Heart right ventricle (tissue), 16 donors: ENCODE measurements at places on chromosomes 4 and X. TPM values are rescaled to one million over a fixed set of nuclear protein-coding genes. Genes with fewer than 3 reads are reported as not detected.
A peak's percentile ranks its signal among the peaks of the same experiment; 100 is the strongest.

Gene PAGE2B
- total RNA-seq, result not detected

Gene SPIN4
- 0.49 TPM for total RNA-seq

GRCh38 chr4:86942185-86942666 lies 7.4 kb downstream of the AFF1 start:
- peaks cover 68% of the 10 kb centered on the region for H3K4me1 ChIP-seq
- H3K27ac ChIP-seq, result no peak overlapping the region
- H3K27me3 ChIP-seq, result no peaks in the 10 kb centered on the region
- H3K4me3 ChIP-seq, result no peak overlapping the region
- H3K36me3 ChIP-seq, result no peaks in the 10 kb centered on the region
- DNase-seq, result no peak

DNA sequence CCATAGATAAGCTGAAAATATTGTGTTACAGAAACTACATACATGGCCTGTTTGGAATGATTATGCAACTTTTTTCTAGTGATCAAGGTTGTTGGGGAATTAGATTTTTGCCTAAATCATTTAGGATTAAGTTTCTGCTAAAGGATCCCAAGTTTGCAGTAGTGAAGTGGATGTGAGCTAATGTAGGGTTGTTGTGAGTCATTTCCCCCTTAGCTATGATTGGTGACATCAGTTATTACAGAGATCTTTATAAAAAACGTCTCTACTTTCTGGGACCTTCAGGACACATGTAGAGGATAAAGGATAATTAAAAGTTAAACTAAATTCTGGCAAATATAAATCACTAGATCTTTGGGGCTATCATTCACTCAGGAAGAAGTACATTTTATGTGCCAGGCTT lies 133.3 kb downstream of the GATB start:
- no peaks in the 10 kb centered on the region for H3K4me1 ChIP-seq
- DNase-seq, result no peak
- H3K36me3 ChIP-seq, result no peaks in the 10 kb centered on the region
- no peaks in the 10 kb centered on the region for H3K27me3 ChIP-seq

- no peak overlapping the region for H3K4me3 ChIP-seq
- DNase-seq, result no peak
- H3K27ac ChIP-seq, result no peak overlapping the region
- H3K36me3 ChIP-seq, result no peaks in the 10 kb centered on the region
These were observed 1222.9 kb upstream of the PRKX start for GRCh38 chrX:4936315-4936714.

GRCh38 chr4:8016527-8016926 lies 76.9 kb upstream of the AFAP1 start:
- DNase-seq, result no peak
- no peak overlapping the region for H3K27ac ChIP-seq
- H3K4me3 ChIP-seq, result no peak overlapping the region
- H3K4me1 ChIP-seq, result no peaks in the 10 kb centered on the region
- H3K36me3 ChIP-seq, result no peaks in the 10 kb centered on the region

DNA sequence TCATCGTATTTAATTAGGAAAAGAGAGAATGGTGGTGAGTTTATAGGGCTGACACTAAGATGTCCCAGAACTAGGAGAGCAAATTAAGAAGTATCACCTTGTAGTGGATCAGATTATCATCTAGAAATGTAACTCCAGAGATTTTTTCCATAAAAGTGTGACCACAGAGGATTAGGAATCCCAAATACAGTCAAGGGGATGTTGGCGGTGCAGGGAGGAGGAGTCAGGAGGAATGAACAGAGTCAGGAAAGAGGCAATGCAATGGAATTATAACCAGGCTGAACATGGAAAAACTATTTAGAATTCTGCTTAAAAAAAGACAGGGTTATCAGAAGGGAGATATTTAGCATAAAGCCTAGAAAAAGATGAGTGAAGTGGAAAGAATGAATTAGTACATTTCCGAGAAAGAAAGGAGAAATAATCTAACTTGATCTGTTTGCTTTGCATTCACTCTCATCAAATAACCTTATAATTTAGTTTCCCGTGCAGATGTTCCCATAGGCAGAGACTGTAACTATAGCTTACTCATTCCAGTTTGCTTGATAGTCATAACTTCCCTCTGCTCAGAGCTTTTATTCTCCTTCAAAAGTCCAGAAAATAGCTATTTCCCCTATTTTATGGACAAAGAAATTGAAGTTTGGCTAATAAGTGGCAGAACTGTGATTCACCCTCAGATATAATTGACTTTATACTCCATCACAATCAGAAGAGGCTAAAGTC lies 56.4 kb downstream of the SCFD2 start:
- no peaks in the 10 kb centered on the region for H3K4me1 ChIP-seq
- no peak overlapping the region for H3K4me3 ChIP-seq
- no peak overlapping the region for H3K27ac ChIP-seq
- H3K27me3 ChIP-seq, result no peaks in the 10 kb centered on the region
- H3K36me3 ChIP-seq, result no peaks in the 10 kb centered on the region

GRCh38 chr4:3826247-3827172 lies 60.3 kb downstream of the ADRA2C start:
- H3K4me1 ChIP-seq, result no peaks in the 10 kb centered on the region
- DNase-seq, result no peak
- H3K4me3 ChIP-seq, result no peak overlapping the region
- H3K36me3 ChIP-seq, result no peaks in the 10 kb centered on the region
- H3K27me3 ChIP-seq, result no peaks in the 10 kb centered on the region

- no peaks in the 10 kb centered on the region for H3K36me3 ChIP-seq
- no peaks in the 10 kb centered on the region for H3K4me1 ChIP-seq
- no peak for DNase-seq
- no peak overlapping the region for H3K27ac ChIP-seq
- H3K27me3 ChIP-seq, result no peaks in the 10 kb centered on the region
- H3K4me3 ChIP-seq, result no peak overlapping the region
These were observed 40.7 kb downstream of the NPY2R start for GRCh38 chr4:155249016-155249566.

DNA sequence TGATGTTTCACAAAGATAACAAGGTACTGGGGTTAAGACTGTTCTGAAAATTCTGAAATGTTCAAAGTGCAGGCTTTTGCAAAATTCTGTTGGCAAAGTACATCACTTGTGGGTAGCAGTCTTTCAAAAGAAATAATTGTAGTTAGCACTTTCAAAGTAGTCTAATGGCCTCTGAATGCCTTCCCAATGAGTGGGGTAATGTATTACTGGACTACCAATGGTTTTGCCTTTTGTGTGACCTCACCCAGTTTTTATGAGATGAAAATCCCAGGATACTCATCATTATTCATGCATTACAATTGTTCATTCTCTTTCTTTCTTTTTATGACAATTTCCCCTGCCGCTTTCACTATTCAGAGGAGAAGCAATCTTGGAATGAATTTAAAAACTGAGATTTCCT lies 686.1 kb downstream of the GLUD2 start:
- no peak overlapping the region for H3K27ac ChIP-seq
- no peak for DNase-seq
- no peak overlapping the region for H3K4me3 ChIP-seq
- no peaks in the 10 kb centered on the region for H3K4me1 ChIP-seq

DNA sequence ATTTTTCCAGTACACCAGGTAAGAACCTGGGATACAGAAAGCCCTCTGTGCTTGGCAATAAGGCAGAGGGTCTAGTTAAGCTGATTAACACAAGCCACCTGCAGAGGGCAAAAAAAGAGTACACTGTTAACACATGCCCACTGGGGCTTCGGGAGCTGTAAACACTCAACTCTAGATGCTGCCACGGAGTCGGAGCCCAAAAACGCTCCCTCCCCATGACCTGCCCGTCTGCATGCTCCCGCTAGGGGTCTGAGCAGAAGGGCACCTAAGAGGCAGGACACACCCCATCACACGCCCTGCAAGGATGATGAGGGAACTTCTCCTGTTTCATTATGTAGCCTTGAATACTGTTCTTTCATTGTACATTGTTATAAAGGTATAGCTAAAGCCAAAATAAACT lies 715.6 kb upstream of the AADAT start:
- H3K27me3 ChIP-seq, result no peaks in the 10 kb centered on the region
- H3K27ac ChIP-seq, result no peak overlapping the region
- H3K4me3 ChIP-seq, result no peak overlapping the region

GRCh38 chr4:92101737-92102172 lies 202.0 kb upstream of the GRID2 start:
- H3K27ac ChIP-seq, result no peak overlapping the region
- no peaks in the 10 kb centered on the region for H3K27me3 ChIP-seq
- no peaks in the 10 kb centered on the region for H3K36me3 ChIP-seq
- H3K4me1 ChIP-seq, result no peaks in the 10 kb centered on the region
- H3K4me3 ChIP-seq, result no peak overlapping the region

DNA sequence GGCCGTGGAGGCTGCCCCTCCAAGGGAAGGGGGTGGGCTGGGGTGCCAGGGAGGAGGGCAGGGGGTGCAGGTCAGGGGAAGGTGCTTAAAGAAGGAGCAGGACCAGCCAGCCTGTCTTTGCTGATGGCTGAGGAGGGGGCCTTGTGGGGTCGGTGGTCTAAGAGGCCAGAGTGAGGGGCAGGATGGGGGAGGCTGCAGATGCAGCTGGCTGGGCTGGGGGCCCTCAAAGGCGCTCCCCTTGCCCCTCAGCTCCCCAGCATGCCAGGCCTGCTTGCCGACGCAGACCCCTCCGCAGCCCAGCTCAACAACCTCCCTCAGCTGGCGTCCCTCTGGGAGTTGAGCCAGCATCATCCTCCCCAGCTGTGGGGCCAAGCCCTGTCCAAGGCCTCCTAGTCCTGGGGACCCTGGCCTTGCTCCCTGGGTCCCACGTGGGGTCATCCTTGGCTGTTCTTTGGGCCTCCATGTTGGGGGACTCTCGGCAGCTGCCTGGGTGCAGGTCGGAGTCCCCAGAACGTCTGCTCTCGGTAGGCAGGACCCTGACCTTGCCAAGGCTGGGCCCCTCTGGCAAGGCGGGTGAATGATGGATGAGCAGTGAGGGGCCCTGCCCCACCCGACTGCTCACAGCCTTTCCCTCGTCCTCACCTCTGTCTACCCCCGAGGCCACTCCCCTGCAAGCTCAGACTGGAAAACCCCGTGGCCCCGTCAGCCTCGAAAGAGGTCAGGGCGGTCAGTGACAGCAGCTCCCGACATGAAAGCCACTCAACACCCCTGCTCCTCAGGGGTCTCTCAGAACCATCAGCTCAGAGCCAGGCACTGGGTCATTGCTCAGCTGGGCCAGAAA lies 119.4 kb downstream of the FAM53A start:
- H3K4me3 ChIP-seq, result no peak overlapping the region
- H3K27ac ChIP-seq, result no peak overlapping the region
- H3K4me1 ChIP-seq, result no peaks in the 10 kb centered on the region
- DNase-seq, result peak; percentile 6
- H3K36me3 ChIP-seq, result no peaks in the 10 kb centered on the region
- H3K27me3 ChIP-seq, result peaks cover 51% of the 10 kb centered on the region
